ENCODE measurements at places on chromosomes 7 and 10.
A peak's percentile ranks its signal among the peaks of the same experiment; 100 is the strongest.

- no peak for DNase-seq
These were observed 758.0 kb upstream of the LRRTM3 start for GRCh38 chr10:66167816-66168215.

DNA sequence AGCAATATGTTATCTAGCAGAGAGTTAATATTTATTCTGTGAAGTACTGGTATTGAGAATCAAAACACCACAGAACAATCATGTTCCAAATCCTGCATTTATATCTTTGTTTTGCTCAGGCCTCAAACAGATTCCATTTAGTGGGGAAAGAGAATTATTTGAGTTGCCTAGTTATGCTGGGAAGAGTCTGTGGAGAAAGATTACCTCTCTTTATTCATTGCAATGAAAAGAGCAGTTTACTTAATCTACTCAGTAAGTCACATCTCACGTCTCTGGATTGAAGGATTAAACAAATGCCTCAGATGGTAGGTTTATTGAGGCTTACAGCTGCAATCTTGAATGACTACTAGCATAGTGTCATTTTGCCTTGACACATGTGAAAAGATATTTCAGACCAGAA lies 76.4 kb downstream of the RUNDC3B start:
- DNase-seq: no peak

GRCh38 chr10:76334255-76334654 lies 902.8 kb downstream of the LRMDA start:
- no peak for DNase-seq

DNA sequence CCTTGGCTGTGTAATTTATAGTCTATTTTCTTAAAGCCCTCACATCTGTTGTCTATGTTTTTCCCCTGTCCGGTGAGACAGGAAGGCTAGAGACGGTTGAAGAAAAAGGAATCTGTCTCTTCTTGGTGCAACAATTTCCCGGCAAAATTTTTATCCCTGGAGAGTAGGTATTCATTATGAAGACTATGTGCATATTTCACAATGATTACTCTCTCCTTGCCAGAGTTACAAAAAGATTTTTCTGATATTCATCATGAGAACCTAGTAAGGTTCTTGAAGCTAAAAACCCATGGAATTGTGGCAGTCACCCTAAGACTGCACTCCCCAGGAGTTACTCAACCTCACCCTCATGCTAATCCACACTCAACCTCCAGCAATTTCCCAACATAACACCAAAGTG lies 55.0 kb upstream of the GHITM start:
- no peak for DNase-seq

- DNase-seq: no peak
These were observed 354.2 kb downstream of the GFRA1 start for GRCh38 chr10:115918812-115919211.

- DNase-seq: peak; percentile 20
These were observed 117.3 kb downstream of the FANK1 start for GRCh38 chr10:126013489-126014281.

DNA sequence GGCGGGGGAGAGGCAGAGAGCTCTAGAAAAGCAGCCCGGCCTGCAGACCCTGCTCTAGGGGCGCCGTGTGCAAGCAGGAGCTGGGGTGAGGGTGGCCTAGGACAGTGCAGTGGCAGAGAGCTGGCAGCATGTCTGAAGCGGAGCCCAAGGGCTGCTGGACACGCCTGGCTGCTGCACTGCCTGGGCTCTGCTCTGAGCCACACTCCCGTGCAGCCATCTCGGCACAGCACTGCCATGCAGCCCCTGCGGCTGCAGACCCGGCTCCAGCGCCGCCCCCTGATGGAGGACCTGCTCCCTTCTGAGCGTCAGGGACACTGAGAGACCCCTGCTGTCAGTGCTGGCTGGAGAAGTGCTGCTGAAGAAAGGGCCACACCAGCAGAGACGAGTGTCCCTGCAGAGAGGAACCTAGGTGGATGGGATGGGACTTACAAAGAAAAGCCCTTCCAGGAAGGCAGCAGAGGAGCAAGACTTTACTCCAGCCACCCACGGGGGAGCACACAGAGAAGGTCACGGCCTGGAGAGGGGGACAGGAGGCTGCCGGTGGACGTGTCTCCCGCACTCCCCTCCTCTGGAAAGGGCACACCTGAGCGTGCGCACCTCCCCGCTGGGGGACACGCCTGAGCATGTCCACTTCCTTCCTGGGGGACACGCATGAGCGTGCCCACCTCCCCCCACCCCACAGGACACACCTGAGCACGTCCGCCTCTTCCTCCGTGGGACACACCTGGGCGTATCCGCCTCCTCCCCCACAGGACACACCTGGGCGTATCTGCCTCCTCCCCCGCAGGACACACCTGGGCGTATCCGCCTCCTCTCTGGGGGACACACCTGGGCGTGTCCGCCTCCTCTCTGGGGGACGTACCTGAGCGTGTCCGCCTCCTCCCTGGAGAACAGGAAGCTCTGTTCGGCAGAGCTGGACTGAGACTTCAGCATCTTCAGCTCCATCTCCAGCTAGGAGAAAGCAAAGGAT lies 252.9 kb downstream of the MAD1L1 start:
- DNase-seq: no peak

- DNase-seq: no peak
These were observed 97.3 kb upstream of the MPP7 start for GRCh38 chr10:28400176-28400575.

DNA sequence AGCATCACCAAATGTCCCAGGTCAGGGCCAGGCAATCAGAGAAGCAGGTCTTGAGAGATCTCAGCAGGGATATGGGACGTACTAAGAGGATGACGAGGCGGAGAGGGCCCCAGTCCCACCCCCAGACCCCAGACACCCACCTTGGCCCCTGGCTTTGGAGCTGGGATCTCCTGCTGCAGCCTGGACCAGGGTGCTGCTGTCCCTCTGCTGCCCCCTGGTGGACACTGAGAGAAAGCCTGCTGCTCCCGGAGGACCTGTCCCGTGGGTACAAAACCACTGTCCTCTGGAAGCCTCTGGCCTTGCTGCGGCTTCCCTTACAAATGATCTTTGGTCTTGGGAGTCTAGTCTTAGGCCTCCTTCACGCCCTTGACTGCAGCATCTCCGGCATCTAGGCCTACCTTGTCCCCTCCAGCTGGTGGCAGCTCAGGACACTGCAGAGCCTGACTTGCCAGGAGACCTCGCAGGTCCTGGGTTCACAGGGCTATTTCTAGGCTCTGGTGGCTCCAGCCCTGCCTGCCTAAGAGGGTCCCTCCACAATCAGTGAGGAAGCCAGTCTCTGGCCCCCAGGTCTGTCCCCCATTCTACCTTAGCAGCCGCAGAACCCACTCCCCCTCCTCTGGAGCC lies 97.1 kb downstream of the RGS10 start:
- peak; percentile 89 for DNase-seq
